ENCODE measurements at places on chromosomes 2 and 18.

DNA sequence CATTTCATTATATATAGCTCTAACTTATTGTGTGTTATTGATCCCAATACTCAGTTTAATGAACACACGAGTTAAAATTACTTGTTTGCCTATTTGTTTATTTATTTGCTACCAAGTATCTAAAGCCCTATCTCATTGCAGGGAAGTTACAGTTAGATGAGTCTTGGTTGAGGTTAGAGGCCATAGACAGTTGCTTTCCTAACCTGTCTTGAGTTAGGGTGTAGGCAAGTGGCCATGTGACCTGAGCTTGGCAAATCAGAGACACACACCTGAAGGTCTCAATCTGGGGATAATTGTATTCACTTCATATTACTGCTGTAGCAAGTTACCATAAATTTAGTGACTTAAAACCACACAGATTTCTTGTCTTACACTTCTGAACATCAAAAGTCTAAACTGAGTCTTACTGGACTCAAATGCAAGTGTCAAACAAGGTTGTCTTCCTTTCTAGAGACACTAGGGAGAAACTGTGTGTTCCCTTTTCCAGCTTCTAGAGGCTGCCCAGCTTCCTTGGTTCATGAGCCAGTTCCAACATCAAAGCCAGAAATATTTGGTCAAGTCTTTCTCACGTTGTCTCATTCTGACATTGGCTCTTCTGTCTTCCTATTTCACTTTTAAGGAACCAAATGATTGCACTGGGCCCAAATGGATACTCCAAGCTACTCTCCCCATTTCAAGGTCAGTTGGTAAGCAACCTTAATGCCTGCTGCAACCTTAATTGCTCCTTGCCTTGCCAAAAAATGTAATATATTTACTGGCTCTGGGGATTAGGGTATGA, 39.7 kb downstream of the COL3A1 start:
- no peak for ATAC-seq

- ATAC-seq = no peak
Measured at GRCh38 chr2:145729481-145729880, 1209.6 kb upstream of the ZEB2 start.

DNA sequence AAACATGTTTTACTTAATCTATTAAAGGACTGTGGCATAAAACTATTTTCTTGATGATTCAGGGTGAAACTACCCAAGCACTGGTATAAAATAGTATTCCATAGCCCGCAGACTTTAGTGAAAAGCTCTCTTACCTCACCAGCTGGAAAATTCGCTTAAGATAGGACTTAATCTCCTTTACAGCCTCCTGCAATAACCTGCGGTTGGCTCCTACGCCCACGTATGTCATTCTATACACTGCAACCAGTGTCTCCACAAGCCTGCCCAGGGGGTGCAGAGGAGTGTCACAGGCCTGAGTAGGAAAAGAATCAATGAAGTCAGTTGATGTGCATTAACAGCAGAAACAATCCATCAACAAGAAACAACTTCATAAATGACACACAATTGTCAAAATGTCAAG, 11.3 kb upstream of the MPP4 start:
- ATAC-seq = no peak

DNA sequence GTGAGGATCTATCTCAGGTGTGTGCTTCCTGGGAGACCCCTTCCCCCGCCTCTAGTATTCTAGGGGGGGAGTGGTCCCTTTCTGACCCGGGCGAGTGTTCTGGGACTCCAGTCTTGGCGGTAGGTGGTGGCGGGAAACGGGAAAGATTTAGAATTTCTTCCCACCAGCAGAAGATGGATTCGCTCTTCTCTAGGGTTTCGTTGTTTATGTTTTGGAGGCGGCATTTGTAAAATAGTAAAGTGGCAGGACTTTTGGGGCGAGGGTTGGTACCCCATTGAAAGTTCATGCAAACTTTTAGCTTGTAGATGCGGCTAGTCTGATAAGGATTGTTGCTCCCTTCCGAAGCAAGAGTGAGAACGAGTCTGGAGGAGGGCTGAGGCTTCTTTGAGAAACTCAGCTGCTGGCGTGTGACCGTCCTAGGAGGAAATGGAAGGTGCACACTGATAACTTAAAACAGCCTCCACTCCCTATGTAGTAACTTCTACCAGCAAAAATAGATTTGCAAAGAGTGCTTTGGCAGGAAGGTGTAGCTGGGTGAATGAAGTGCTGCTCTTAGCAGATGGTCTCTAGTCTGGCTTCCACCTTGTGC, 412 bp downstream of the GPD2 start:
- no peak for ATAC-seq

DNA sequence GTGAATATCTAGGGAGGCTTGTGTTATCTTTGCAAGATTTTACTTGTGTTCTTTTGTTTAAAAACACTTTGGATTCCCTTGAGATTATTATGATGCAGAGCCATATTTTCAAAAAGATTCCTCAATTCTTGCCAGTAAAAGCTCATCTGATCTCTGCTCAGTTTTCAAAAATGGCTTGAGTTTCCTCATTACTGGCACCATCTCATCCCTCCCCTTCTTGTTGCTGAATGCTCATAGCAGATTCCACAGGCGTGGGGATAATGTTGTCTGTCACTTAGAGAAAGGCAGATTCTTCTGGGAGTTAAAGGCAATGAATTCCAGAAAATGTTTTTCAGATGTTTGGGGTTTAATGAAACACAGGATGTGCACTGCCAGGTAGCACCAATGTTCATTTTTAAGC, 170.4 kb upstream of the TANK start:
- ATAC-seq = no peak

GRCh38 chr2:113861740-113862139, 28.1 kb upstream of the ACTR3 start:
- ATAC-seq = no peak

GRCh38 chr2:239612133-239612532, 211.3 kb upstream of the HDAC4 start:
- ATAC-seq = no peak

DNA sequence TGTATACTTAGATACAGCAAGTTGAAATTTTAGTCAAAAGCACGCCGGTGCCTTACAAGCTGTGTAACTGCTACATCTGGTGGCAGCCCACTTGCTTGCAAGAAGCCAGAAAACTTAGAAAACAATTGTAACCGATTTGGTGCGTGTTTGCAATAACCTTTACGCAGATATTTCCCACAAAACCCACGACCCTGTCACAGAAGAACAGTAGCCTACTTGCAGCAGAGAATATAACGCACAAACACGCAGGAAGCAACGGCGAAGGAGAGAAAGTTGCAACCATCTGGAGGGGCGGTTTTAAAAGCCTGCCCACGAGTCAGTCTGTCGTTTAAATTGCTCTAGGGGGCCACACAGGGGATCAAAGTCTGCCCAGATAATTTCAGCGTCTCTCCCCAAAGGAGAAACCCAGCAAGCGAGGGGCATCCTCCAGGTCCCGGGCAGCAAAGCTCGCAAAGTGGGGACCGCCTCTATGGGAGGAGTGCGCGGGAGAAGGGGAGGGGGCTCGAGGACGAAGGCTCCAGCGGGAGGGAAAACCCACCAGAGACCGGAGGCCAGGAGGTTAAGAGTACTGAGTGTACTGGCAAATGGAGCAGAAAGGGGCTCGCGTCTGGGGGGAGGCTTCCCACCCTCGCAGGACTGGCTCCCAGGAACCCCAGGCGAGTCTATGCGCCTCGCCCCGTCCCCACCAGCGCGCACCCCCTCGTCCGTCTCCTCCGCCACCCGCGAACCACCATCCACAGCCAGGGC, 1.1 kb downstream of the TLK1 start:
- ATAC-seq = peak; percentile 29

GRCh38 chr18:12841070-12841469, 43.0 kb downstream of the PTPN2 start:
- ATAC-seq = no peak

DNA sequence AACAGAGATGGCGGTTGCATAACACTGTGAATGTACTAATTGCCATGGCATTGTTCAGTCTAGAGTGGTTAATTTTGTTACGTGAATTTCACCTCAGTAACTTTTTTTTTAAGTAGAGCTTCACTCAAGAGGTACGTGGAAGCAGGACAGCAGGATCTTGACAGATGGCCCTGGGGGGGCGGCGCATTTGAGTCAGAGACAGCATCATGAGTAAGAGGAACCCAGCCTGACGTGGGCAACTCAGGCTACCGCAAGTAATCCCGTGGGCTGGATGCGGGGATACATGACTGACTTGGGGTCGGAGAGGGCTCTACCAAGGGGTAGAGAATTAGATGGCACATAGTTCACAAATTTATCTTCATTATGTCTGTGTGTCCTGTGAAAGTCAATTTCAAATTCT, 38.1 kb upstream of the DAPL1 start:
- no peak for ATAC-seq

DNA sequence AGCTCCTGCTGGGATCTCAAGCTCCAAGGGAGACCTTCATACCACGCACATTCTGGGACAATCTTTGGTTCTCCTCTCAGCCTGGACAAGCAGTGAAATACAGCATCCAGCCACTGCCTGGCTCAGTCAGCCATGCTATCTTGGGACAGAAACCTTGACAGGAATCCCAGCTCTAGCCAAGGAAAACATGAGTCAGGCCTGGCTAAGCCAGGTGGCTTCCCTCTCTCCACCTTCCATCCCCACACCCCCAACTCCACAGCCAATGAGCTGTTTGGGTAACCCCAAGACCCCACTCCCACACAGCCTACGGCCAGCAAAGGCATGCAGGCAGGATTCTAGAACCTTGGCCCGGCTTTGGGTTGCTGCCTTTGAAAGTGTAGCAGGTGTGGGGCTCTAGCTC, 64.9 kb downstream of the MCFD2 start:
- ATAC-seq = peak; percentile 8

DNA sequence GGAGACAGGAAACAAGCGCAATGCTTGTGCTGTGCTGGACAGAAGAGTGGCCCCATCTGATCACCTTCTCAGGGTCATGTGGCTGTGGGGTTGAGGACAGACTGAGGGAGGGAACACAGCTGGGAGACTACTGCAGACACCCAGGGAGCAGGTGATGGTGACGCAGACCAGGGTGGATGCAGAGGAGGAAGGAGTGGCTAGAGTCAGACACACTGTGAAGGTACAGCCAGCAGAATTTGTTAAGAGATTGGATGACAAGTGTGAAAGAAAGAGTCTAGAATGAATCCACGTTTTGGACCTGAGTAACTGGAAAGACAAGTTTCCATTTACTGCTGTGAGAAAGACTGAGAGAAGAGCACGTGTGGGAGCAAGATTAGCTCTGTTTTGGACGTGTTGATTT, 15.9 kb upstream of the POMC start:
- ATAC-seq = peak; percentile 100

DNA sequence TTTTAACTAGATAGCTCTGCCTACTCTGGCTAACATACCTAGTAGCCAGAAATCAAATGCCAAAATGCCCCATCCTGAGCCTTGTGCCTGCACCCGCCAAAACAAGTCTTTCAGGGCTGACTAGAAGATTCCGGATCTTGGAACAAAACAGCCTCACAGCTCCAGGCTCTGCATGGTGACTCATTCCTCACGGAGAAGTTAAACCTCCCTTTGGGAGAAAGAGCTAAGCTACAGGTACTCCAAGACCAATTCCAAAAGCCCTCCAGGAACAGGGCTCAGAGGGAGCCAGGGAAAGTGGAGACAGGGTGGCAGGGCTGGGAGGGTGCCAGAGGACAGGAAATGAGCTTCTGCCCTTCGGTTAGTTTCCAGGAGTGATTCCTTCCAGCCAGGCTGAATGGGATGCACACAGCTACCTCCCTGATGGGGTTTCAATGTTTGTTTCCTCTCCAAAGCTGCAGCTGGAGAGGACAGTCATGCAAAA, 295.6 kb downstream of the TNS1 start:
- ATAC-seq = peak; percentile 85

GRCh38 chr2:29215739-29216608, 100.8 kb downstream of the CLIP4 start:
- ATAC-seq = peak; percentile 11

DNA sequence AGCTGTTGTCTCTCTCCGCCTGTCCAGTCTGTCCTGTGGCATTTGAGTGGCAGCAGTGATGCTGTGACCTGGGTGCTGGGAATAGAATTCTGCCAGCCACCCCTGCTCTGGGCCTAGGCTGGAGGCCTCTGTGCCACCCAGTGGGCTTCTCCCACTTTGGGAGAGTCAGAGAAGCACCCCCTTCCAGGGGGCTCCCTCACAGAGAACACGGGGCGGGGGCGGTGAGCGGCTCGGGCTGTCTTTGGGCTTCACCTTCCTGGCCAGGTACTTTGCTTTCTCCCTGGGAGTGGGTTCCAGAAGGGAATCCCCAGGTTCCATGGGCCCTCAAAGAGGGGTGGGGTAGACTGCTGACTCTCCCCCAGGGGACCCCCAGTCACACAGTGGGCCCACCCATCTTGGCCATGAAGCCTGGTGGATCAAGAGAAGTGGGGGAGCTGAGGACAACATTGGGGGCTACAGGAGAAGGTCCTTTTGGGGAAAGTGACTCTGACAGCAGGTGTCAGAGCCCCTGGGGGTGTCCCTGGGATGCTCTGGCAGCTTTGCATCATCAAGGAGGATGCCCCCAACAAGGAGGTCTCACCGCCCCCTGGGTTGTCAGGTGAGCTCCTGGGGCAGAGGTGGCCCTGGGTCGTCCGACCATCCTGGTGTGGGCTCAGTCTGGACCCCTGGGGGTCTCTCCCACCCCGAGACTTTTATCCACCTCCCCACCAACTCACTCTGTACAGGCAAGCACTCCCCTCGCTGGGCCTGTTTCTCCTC, 18.8 kb upstream of the BOK start:
- no peak for ATAC-seq

GRCh38 chr18:13624563-13625237, 101.7 kb downstream of the FAM210A start:
- no peak for ATAC-seq

DNA sequence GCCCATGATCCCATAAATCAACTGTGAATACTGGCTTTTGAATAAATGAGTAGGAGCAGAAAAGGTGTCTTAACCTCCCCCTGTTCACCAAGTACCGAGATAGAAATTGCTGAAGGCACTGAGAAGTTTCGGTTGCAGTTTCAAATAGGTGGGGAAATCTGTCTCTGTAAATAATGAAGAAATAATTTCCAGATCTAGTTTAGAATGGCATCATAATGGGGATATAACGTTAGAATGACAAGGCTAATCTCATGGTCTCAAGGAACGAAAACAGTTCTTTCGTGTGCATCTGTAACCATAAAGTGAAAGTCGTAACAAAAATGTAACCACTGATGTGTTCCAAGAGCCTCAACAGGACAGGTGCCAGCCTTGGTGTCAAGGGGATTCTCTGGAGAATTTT, 49.9 kb upstream of the TMEM18 start:
- no peak for ATAC-seq

DNA sequence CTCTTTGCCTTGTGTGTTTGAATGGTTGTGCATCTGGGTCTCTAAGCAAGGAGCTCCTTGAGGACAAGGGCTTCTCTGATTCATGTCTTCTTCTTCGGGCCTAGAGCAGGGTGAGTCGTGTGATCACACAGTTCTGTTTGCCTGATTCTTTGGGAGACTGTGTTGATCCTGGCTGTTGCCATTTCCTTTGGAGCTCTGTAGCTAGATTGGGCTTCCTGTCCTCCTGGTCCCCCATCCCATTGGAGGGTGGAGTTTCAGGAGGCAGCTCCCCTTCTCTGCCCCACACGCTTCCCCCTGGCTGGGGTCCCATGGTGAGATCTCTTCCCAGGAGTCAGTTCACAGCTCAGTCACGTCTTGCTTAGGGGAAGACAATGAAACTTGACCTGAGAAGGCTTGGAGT, 92.8 kb downstream of the TRIB2 start:
- no peak for ATAC-seq

- no peak for ATAC-seq
Measured at GRCh38 chr2:137910641-137911040, 53.6 kb upstream of the HNMT start.
